ENCODE measurements at places on chromosomes 2 and 18. TPM values are rescaled to one million over a fixed set of nuclear protein-coding genes. Genes with fewer than 3 reads are reported as not detected.

GRCh38 chr2:203714112-203714511 is 7.7 kb downstream of the CD28 start:
- peak overlapping the region; percentile 17 for H3K4me3 ChIP-seq
- H3K4me1 ChIP-seq, result peaks cover 89% of the 10 kb centered on the region
- no peak for DNase-seq
- H3K27me3 ChIP-seq, result no peaks in the 10 kb centered on the region

- no peak overlapping the region for H3K27ac ChIP-seq
- H3K4me3 ChIP-seq, result no peak overlapping the region
- peaks cover 66% of the 10 kb centered on the region for H3K27me3 ChIP-seq
- no peak for DNase-seq
- H3K4me1 ChIP-seq, result no peaks in the 10 kb centered on the region
These were observed 126.7 kb downstream of the OSBPL1A start for GRCh38 chr18:24270937-24271380.

CD8B gene
- total RNA-seq, result 0.64 TPM

GRCh38 chr2:41151746-41152145 is 699.9 kb upstream of the SLC8A1 start:
- DNase-seq, result no peak
- no peak overlapping the region for H3K27ac ChIP-seq
- H3K36me3 ChIP-seq, result no peaks in the 10 kb centered on the region
- H3K4me3 ChIP-seq, result no peak overlapping the region
- H3K27me3 ChIP-seq, result no peaks in the 10 kb centered on the region

GRCh38 chr18:2326999-2327398 is 244.3 kb downstream of the METTL4 start:
- no peak overlapping the region for H3K4me3 ChIP-seq
- H3K4me1 ChIP-seq, result no peaks in the 10 kb centered on the region
- H3K27ac ChIP-seq, result no peak overlapping the region
- no peaks in the 10 kb centered on the region for H3K36me3 ChIP-seq
- H3K27me3 ChIP-seq, result peaks cover 3% of the 10 kb centered on the region

PDE11A gene
- not detected for total RNA-seq

DNA sequence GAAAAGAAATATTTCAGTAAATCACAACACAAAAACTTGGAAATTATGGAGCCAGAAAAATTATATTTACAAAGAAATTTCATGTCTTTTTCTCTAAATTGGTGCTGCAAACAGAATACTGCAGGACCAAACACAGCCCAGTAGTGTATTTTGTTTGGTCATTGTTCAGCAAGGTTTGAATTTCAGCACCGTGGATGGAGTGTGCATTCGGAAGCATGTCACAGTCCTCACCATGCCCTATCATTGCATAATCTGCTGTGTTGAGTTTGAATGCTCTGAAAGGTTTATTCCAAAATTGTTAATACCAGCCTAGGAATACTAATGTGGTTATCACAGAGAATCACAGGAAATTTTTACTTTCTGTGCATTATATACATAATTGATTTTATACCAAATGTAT is 296.7 kb downstream of the METTL4 start:
- H3K36me3 ChIP-seq, result no peaks in the 10 kb centered on the region
- no peaks in the 10 kb centered on the region for H3K27me3 ChIP-seq
- no peaks in the 10 kb centered on the region for H3K4me1 ChIP-seq
- no peak overlapping the region for H3K27ac ChIP-seq

DNA sequence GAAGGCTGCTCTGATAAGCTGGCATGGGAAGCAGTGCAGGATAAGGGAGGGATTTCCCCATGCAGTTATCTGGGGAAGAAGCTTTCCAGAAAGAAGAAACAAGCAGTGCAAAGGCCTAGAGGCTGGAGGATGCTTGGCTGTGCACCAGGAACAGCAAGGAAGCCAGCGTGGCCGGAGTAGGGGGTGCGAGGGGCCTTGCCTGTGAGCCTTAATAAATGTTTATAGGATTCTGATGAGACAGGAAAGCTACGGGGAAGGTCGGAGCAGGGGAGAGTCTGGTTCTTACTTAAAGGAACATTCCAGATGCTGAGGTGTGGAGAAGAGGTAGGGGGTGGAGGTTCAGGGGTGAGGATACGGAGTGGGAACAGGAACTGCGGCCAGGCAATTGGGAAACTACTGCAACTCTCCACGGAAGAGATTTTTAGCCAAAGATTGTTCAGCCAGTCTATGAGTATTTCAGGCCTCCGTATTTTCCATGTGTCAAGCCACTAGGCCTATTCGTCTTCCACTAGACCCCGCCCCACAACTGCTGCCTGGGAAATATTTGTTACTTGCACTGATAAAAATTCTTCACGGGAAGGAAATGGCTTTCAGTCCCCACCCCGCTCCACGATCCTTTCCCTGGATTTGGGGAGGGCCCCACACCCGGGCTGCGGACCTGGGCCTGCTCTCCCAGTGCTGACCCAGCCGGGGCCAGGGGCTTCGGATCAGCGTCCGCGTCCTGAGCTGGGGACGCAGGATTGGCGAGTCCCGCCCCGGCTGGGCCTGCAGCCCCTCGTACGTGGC is 516 bp downstream of the EIF2AK2 start:
- DNase-seq, result no peak
- peak overlapping the region; percentile 94 for H3K4me3 ChIP-seq
- H3K36me3 ChIP-seq, result peaks cover 45% of the 10 kb centered on the region
- peaks cover 33% of the 10 kb centered on the region for H3K4me1 ChIP-seq
- H3K27ac ChIP-seq, result peak overlapping the region; percentile 92

MYO7B gene
- total RNA-seq, result 0.30 TPM

DNA sequence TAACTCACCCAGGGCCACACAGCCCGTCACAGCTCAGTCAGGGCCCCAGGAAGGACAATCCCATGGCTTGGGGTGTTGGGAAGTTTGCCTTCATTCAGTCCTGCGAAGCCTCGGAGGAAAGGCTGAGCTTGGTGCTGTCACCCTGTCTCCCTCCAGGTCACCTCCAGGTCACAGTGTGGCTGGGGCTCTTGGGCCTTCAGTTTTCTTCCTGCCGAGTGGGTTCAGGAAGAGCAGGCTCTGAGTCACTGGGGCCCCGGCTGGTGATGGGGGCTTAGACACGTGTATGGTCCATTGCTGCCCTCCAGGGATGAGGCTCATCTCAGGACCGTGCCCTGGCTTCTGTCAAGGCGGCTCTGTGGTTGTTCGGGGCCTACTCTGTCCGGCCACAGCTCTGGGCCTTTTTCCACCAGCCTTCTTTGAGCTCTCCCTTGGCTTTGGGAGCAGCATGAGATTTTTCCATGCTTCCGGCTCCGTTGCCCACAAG is 118.6 kb downstream of the INHBB start:
- no peak overlapping the region for H3K4me3 ChIP-seq
- no peaks in the 10 kb centered on the region for H3K4me1 ChIP-seq
- no peak overlapping the region for H3K27ac ChIP-seq
- H3K36me3 ChIP-seq, result no peaks in the 10 kb centered on the region

DNA sequence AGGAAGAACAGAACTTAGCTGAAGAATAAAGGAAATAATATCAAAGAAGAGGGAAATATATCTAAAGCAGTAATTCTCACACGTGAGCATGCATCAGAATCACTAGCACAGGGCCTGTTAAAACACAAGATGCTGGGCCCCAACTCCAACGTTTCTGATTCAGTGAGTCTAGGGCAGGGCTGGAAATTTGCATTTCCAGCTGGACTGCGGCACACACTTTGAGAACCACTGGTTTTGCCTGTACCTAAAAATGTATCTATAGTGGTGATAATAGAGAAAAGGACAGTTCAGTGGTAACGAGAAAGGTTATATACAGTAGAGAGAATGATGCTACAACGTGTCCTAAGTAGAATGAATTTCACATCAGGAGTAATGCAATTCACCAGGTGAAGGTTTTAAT is 11.2 kb downstream of the REV1 start:
- no peaks in the 10 kb centered on the region for H3K36me3 ChIP-seq
- H3K4me1 ChIP-seq, result peaks cover 26% of the 10 kb centered on the region
- no peak overlapping the region for H3K27ac ChIP-seq
- no peak for DNase-seq
- no peaks in the 10 kb centered on the region for H3K27me3 ChIP-seq

ATAD2B gene
- 24.2 TPM for total RNA-seq

DNA sequence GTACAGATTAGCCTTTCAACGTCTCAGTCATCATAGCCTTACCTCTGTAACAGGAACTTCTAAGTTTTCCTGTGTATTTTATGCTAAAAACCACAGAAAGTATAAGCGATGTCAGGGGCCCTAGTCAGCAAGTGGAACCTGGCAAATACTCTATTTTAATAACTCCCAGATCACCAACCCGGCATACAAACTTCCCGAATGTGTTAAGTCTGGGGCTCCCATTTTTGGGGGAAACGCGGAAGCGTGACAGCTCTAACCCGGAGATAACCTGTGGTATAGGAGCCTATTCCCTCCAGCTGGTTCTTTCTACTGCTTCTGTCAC is 574 bp downstream of the NIFK start:
- H3K27ac ChIP-seq, result peak overlapping the region; percentile 92
- no peak for DNase-seq
- no peaks in the 10 kb centered on the region for H3K27me3 ChIP-seq

DNA sequence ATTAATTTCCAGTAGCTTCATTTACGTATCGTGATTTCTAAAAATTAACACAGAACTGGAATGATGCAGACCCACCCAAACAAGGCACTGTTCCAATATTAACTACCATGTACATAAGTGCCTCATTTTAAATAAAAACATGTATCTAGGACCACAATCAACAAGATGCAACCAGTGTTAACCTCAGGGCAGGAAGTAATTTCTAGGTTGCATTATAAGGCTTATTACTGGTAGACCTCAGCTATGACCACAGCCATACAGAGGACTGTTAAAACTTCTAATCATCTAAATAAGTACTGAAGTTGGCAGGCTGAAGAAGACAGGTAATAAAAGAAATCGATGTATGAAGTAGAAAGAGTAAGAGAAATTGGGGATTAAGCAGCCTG is 262.9 kb downstream of the HDAC4 start:
- no peak for DNase-seq
- H3K36me3 ChIP-seq, result peaks cover 71% of the 10 kb centered on the region
- H3K27me3 ChIP-seq, result no peaks in the 10 kb centered on the region
- H3K4me3 ChIP-seq, result no peak overlapping the region
- H3K27ac ChIP-seq, result no peak overlapping the region

GRCh38 chr2:173050684-173051083 is 25.0 kb upstream of the MAP3K20 start:
- peaks cover 42% of the 10 kb centered on the region for H3K27me3 ChIP-seq
- H3K27ac ChIP-seq, result no peak overlapping the region
- H3K4me3 ChIP-seq, result no peak overlapping the region

CHAC2 gene
- total RNA-seq, result 22.4 TPM
